Amniotic stem cell (primary cell): ENCODE measurements at places on chromosomes 3 and 15.

- DNase-seq = no peak
Measured at GRCh38 chr3:71563827-71564226, 19.7 kb downstream of the FOXP1 start.

GRCh38 chr3:122008166-122008565 lies 13.9 kb downstream of the ILDR1 start:
- no peak for DNase-seq

- DNase-seq = no peak
Measured at GRCh38 chr3:20104167-20104661, 64.0 kb downstream of the KAT2B start.

DNA sequence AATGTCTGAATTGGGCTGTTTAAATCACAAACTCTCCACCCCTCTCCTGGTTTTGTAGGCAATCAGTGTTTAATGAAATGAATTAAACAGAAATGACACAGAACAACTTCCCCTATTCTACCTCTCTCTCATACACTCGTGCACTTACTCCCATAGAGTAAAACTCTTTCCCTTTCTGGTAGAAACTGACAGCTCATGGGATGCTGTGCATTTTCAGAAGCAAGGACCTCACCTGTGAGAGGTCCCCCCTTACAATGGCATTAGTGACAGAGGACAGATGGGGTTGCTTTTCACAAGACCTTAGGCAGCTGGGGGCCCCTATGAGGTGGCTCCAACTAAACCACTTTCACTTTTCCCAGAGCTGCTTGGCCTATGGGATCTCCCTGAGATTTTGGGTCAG lies 31.9 kb downstream of the PARP16 start:
- no peak for DNase-seq

DNA sequence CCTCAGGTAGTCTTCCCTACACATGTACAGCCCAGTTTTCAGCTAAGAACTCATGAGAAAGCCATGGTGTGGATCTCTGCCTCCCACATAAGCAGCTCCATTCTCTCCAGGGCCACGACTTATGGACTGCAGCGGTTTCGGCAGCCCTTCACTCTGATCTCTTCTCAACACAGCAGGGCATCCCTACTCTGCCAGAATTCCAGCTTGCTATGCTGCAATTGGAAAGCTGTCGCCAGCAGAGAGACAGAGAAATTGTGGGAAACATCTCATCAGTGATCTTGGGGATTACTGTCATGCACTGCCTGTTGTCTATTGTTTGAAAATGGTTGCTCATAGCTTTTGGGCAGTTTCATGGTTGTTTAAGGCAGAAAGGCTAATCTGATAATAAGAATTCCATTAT lies 11.9 kb upstream of the BLM start:
- DNase-seq = no peak

GRCh38 chr15:94110476-94111130 lies 120.8 kb upstream of the MCTP2 start:
- DNase-seq = no peak

- no peak for DNase-seq
Measured at GRCh38 chr3:52313188-52313773, 2.8 kb upstream of the DNAH1 start.

GRCh38 chr3:42022355-42022754 lies 60.5 kb upstream of the ULK4 start:
- DNase-seq = no peak

- DNase-seq = no peak
Measured at GRCh38 chr3:27508424-27508823, 24.2 kb upstream of the SLC4A7 start.

DNA sequence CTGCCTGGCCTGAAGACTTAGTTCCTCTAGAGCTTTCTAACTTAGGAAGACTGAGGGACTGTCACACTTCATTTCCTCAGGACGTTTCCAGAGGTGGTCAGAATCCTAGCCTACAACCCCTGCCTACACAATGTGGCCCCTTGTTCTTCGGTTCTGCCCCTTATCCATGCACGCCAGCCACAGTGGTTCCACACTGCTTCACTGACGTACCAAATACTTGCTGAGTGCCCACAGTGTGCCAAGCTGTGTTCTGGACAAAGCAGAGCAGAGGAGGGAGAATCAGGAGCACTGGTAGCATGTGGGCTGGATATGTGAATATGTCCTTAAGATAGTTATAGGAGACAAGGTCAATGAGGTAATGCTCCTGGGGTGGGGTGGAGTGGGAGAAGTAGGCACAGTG lies 70.5 kb upstream of the SAMMSON start:
- DNase-seq = no peak

GRCh38 chr3:126127452-126127851 lies 43.5 kb upstream of the SLC41A3 start:
- DNase-seq = no peak

DNA sequence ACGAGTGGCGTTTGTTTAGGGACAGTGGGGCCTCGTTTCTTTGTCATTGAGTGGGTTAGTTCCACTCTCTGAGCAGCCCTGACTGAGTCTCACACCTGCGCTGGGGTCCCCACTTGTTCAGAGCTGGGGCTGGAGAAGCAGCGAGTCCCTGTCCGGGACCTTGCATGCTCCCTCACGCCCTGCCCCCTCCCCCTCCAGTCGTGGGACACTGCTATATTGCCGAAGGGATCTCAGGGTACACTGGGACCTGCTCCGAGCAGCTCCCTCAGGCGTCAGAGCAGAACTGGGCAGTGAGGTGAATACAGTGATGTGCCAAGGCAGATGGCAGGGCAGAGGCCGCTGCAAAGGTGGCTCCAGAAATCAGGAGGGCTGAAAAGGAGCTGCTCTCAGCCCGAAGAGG lies 59.9 kb upstream of the KLF13 start:
- DNase-seq = no peak

DNA sequence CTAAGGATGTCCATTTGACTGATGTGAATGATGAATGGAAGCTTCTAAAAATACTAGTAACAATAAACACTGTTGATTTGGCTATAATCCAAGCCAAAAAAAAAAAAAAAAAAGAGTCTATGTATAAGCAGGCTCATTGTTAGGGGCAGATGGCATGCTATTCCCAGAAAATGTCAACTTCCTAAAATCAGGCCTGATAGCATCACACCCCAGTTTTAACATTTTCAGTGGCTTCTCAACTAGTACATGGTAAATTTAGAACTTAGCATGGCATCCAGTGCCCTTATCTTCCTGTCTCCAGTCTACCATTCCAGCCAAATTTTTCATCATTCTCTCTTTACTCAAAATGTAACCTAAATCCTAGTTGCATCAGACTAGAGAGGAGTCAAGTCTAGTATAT lies 288.2 kb upstream of the ZNF385D start:
- no peak for DNase-seq

DNA sequence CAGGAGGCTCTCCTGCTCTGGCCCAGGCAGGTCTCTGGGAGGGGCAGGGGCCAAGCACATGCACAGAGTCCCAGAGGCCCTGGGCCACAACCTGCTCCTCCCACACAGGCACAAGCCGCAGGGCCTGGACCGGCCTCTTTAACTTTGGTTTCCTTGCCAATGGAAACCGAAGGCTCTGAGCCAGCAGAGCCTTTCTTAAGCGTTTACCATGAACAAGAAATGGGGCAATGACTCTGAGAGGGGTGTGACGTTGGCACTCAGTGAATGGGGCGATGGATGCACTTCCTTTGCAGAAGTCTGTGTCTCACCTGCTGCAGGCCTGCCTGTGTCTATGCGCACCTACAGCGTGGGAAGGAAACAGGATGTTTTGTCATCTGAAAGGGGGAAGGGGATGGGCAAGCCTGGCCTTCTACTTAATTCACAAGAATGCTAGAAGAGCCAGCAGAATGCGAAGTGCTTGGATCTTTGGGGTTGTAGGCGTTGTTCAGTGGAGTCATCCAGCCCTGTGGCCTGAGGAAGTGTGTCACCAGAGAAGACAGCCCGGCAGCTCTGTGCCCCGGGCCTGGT lies 41.8 kb downstream of the IFT122 start:
- DNase-seq = no peak

- no peak for DNase-seq
Measured at GRCh38 chr3:117243657-117244056, 534.1 kb downstream of the TUSC7 start.

- DNase-seq = no peak
Measured at GRCh38 chr15:51053571-51053970, 41.1 kb downstream of the TNFAIP8L3 start.

DNA sequence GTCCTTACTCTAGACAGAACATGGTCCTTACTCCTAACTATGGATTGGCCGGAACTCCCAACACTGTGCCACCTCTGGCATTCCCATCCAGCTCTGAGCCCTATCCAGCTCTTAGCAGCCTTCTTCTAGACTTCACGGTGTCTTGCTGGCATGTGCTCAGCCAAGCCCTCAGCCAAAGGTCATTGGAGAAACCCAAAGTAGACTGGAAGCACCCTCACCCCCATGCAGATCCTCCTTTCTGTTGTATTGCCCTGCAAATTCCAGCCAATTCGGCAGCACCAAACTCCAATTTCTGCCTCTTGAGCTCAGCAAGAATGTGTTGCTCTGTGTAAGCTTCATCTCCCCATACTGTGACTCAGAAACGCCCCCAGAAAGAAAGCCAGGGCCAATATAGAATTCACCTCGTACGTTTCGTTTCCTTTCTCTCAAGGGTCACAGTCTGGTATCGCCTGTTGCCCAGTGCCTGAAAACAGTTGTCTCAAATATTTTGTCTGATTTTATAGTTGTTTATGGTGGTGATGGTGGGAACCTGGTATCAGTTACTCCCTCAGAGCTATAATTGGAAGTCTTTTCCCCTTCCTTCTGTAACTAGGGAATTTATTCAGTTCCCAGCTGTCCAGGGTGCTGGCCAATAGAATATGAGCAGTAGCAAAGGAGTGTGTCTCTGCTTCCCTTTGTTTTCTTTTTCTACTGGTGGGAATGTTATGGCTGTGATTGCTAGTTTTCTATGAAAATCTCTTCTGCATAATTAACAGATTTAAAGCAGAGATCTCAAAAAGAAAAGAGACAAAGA lies 28.4 kb upstream of the EPHB3 start:
- no peak for DNase-seq

GRCh38 chr15:45612790-45613415 lies 21.9 kb upstream of the SQOR start:
- DNase-seq = no peak

DNA sequence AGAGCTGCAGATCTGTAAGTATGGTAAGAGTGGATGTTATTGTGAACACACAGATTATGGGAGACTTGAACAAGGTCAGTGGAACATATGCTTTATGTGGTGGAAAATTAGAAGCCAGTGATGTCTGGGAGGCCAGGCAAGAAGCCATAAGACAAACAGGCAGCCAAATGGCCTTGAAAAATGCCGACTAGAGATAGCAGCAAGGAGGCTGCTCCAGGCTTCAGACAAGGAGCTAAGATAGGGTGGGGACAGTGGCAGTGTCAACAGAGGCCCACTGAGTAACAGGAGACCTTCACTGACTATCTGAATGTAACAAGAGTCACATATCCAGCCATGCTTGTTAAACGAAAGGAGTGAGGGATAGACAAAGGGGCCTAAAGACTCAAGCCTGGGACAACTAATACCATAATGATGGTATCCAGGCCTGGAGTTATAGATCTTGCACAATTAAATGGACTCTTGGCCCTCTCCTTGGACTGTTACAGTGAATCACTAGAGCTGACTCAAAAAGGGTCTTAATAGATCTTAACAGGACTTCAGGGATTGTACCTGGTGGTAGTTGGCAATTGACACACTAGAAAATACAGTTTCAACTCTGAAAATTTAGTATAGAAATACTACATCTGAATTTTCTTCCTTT lies 50.6 kb downstream of the CFAP20DC start:
- no peak for DNase-seq

GRCh38 chr3:195876297-195877064 lies 31.9 kb downstream of the TNK2 start:
- DNase-seq = no peak

GRCh38 chr3:98730338-98730737 lies 32.8 kb upstream of the ST3GAL6 start:
- DNase-seq = no peak

DNA sequence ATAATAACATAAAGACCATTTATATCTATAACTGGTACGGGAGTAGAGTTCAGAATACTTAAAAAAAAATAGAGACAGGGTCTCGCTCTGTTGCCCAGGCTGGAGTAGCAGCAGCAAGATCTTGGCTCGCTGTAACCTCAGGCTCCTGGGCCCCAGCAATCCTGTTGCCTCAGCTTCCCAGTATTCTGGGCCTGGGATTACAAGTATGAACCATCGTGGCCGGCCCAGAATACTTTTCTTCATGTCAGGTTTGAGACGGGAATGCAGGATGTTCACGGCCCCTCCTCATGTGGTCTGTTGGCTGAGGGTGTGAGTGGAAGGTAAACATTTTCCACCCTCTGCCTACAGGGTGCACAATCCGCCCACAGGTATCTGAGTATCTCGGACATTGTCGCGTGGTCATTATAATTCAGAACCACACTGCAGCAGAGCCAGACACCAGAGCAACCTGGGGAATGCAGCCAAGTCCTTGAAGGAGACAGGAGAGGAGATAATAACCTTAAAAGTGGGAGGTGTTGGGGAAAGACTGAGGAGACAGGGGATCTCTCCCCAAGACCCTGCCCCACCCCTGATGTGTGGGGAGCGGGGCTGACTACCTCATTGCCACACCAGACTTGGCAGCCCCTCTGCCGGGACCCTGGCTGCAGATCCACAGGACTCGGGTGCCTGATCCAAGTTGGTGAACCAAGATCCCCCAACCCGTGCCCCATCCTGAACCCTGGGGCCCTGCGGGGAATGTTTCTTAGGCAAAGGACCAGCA lies 106.8 kb downstream of the ADCY5 start:
- DNase-seq = no peak

DNA sequence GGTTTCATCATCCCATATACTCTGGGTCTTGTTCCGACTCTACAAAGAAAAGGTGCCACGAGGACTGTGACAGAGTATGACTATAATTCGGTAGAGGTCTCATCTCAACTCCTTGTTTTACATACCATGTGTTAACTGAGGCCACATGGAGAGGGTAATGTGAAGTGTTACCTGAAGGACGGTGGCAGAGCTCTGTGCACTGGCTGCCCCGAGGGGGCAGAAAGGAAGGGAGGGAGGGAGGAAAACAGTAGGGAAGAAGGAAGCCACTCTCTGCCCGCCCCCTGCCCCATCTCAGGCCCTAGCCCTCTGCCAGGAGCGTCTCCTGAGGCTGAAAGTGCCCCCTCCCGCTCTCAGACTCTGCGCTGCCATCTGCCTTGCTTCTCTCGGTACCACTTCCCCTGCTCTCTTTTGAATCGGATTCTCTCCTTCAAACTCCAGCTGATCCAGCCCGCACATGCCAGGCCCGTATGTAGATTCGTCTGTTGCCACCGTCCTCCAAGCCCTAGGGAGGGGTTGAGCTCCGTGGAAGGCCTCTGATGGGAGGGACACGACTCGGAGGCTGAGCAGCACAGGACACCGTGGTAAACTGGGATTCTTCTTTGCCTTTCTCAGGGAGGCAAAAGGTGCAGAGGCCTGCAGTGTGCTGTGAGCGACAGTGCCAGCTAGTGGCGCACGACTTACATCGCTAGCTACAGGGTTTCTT lies 70.5 kb upstream of the ATP10A start:
- peak; percentile 64 for DNase-seq

DNA sequence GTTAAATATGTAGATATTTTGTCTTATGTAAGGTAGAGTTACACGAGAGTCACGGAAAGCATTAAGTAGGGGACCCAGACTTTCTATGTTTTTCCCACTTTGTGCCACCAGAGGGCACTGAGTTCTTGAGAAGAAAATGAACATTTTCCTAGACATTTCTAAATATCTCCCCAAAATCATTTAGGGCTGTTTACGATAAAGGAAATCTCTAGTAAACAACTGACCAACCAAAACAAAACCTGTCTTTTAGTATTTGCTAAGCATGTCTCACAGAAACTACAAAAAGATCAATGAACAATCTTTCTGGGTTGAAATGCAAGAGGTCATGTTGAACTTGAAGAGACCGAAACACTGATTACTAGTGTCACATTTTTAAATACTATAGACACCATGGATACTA lies 16.1 kb downstream of the POU1F1 start:
- peak; percentile 17 for DNase-seq

- no peak for DNase-seq
Measured at GRCh38 chr15:26475554-26475953, 297.3 kb downstream of the GABRB3 start.
